ENCODE measurements at places on chromosomes 16 and 17.
A peak's percentile ranks its signal among the peaks of the same experiment; 100 is the strongest.

DNA sequence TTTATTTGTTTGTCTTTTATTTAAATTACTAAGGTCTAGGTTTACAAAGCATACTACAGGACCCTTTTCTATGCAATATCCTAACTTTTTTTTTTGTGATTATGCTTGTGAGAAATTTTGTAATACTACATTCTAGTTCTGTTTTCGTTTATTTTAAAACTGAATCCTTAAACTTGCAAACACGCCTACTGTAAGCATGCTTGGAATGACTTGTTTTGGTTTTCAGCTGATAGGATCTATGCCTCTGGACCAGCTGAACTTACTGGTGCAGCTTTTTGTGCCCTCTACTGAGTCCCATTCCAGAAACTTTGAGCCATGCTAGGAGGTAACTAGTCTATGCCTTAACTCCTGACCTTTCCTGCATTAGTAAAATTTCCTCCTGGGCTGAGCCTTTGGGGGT lies 6.0 kb downstream of the PDP2 start:
- DNase-seq: no peak

GRCh38 chr17:77233635-77234334 lies 93.0 kb downstream of the SEC14L1 start:
- no peak for DNase-seq

GRCh38 chr17:38871247-38872015 lies 1.6 kb downstream of the LASP1 start:
- peak; percentile 51 for DNase-seq

GRCh38 chr16:8852534-8852933 lies 16.3 kb downstream of the CARHSP1 start:
- no peak for DNase-seq

DNA sequence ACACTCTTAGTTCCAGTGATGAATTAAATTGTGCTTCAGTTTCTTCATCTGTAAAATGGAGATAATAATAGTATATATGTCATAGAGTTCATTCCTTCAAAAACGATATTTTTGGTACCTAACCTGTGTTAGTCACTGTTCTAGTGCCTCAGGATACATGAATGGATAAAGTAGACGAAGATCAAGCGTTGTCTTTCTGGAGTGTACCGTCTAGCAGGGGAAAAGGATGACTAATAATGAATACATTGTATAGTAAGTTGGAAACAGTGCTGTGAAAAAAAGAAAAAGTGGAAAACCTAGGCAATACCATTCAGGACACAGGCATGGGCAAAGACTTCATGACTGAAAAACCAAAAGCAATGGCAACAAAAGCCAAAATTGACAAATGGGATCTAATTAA lies 8.6 kb downstream of the KRT10 start:
- no peak for DNase-seq

GRCh38 chr16:68272507-68273209 lies 8.3 kb downstream of the SLC7A6 start:
- DNase-seq: peak; percentile 52

- no peak for DNase-seq
Measured at GRCh38 chr17:64240741-64241347, 22.2 kb downstream of the TEX2 start.

DNA sequence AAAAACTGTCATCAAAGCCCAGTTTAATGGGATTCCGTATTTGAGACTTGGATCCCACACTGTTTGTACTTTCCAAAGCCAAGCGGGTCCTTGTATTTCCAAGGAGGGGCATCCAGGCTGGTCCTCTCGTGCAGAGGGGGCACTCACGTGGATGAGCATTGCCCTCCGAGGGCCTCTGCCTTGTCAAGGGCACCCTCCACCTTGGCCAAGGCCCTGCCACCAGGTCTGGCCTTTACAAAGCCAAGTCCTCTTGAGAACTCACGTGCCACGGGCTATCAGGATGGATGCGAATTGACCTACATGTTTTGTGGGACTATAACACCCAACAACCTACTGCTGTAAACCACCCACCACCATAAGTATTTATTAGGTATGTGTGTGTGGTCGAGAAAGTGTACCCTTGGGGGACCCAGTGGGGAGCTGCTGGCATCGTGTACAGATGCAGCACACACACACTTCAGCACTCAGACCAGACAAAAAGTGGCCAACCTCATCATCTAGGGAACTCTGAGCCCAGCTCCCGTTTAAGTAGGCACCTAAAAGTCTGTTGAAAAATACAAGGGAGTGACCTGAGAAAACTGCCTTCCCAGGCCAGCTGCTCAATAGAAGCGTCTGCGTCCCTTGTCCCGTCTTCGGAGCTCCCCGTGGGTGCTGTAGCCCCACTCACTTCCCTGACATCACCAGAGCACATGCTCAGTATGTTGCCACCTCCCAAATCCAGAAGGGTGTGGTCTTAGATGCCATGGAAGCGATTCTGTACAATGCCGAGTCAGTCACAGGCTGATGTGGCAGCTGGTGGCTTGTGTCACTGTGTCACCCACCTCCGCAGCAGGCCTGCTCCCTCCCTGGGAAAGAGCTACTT lies 12.9 kb downstream of the MAP1LC3B start:
- DNase-seq: no peak

GRCh38 chr17:50170662-50171370 lies 5.0 kb downstream of the SGCA start:
- no peak for DNase-seq

GRCh38 chr16:66337463-66338188 lies 28.9 kb upstream of the CDH5 start:
- DNase-seq: no peak

GRCh38 chr16:84295203-84295860 lies 654 bp downstream of the WFDC1 start:
- no peak for DNase-seq

- no peak for DNase-seq
Measured at GRCh38 chr16:2388875-2389433, 40.3 kb upstream of the CCNF start.

- no peak for DNase-seq
Measured at GRCh38 chr17:28227316-28228108, 91.5 kb upstream of the TMEM97 start.

GRCh38 chr17:81578561-81579225 lies 26.5 kb upstream of the FAAP100 start:
- no peak for DNase-seq

DNA sequence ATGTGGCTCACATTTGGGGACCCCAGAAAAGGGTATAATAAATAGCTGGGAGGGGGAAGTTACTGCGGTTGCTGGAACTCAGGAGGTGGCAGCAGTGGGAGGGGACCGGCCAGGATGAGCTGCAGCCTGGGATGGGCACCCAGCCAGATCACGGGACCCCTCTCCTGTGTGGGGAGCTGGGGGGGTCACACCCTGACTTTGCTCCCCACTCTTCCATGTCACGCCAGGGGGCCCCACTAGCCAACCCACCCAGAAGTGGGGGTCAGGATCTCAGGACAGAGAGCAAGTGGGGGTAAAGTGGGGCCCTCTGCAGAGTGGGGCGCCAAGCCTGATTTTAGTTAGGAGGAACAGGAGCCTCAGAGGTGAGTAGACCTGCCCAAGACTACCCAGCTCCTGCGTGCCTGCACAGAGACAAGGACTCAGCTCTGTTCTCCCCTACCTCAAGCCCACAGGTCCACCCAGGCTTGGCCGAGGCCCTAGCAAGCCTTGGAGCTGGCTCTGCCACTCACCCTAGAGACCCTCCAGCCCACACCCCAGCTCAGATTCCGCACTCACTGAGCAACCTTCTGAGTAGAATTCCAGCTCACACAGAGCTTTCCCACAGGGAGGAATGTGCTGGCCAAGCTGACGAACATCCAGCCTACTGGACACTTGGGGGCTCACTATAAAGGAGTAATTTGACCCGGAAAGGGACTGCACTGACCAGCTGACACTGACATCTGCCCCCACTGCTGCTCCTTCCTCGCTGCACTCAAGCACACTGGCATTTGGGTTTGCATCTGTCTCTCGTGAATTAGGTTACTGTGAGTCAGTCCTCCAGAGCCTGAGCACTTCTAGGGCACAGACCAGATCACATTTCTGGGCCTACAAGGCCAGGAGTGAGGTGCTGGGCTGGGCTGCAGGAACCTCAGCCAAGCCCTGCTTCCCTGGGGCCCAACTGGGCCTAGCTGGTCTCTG lies 310.1 kb downstream of the C16orf95 start:
- no peak for DNase-seq

GRCh38 chr17:50266384-50267073 lies 7.7 kb upstream of the TMEM92 start:
- no peak for DNase-seq

- DNase-seq: peak; percentile 6
Measured at GRCh38 chr17:6069539-6070429, at the start of gene WSCD1. Gene WSCD1, plus strand, starts transcription at chr17:6070379. Its CDS starts 10,280 bp downstream, at chr17:6080659.

DNA sequence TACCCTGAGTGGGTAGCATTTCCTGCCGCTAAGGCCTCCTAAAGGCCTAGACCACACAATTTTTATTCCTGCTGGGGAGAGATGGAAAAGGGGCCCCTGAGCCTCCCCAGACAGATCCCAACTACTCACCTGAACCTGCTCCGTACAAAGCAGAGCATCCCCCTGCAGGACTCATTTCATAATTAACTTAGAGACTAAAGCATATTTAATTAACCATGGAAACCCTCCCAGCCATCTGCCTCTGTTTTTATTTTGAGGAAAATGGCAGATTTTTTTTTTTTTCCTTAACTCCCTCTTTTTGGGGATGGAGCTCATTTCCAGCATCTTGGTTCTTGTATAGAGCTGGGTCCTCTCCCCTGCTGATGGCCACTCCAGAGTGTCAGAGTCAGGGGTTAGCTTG lies 96.5 kb upstream of the CRHR1 start:
- DNase-seq: no peak

- no peak for DNase-seq
Measured at GRCh38 chr16:81558077-81558443, 113.5 kb downstream of the CMIP start.

GRCh38 chr17:59838052-59838916 lies 54.5 kb downstream of the TUBD1 start:
- DNase-seq: no peak

GRCh38 chr16:1003391-1004347 lies 22.1 kb downstream of the SOX8 start:
- peak; percentile 30 for DNase-seq

DNA sequence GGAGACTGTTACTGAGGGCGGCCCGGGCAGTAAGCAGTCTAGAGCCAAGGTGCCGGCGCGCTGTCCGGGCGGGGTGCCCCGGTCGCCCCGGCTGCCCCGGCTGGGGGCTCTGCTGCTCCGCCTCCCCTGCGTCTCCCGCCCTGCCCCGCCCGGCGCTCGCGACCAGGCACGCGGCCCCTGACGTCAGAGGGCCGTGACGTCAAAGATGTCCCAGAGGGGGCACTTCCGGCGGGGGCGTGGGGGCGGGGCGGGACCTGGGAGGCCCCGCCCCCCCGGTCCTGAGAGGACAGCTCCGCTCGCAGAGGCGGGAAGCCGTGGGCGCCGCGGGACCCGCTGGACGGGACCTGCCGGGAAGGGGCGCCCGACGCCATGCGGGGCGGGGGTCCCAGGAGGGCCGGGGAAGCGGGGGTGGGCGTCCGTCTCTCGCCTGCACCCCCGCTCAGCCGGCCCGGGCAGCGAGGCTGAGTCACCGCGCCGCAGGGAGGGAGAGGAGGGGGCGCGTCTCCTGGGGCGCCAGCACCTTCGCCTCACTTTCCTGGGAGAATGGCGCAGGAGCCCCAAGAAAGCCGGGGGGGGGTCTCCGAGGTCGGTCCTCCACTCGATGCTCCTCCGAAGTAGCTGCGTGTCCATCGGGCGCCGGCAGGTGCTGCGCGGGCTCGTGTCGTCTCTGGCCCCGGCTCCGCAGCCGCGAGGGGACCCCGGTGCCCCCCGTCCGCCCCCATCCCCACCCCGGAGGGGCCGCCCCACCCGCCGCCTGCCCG lies 4.4 kb upstream of the HIC1 start:
- DNase-seq: peak; percentile 59

DNA sequence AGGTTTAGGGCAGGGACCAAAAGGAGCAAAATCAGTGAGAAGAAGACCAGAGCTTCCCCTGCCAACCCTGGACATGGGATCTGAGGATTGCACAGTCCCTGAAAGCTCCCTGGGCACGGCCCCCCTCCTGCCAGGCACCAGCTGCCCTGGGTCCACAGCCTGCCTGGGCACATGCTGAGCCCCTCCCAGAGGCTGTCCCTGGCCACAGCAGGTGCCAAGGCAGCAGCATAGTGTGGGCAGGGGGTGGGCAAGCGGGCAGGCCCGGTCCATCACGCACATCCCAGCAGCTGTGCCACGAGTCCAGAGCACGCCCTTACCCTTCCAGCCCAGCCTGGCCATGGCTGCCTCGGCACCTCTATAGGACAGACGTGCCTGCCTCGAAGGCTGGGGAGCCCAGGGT lies 12.7 kb downstream of the SCN4A start:
- DNase-seq: no peak

GRCh38 chr17:416293-417206 lies 63.9 kb upstream of the RPH3AL start:
- DNase-seq: no peak

DNA sequence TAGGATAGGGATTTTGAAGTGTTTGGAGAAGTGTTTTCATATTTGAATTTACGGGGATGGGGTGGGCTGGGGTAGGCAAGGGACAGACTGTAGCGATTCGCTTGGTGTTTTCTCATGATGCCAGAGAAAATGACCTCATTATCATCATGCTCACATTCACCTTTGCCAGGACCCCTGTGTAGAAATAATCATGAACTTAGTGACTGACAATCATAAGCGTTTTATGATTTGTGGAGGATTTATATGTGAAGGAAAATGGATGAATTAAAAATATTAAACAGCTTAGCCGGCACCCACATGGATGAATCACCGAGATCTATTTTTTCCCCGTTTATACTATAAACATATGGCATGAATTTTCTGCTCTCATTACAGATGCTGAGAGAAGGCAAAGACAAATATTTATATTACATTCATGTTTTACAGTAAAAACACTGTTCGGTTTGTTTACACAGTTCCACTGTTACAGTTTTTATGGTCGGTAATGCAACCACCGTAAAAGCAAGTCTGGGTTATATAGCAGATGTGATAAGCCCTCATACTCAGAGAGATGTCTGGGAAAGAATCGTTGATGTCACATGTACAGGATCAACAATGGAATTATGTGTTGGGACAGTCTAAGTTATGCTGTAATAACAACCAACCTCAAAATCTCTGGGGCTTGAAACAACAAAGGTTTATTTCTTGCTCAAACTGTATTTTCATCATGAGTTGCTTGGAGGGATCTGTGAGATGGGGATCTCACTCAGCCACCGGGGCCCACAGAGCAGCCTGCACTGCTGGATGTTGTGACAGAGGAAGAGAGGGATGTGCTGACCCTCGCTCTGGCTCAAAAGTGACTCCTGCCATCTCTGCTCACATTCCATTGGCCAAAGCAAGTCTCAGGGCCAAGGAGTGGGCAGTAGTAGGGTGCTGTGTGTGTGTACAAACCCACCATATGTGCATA lies 85.1 kb downstream of the WWOX start:
- no peak for DNase-seq

All from activated T-helper 1 cell treated with Interleukin-2 at 50 U/mL for 16 hours (primary cell).